Urothelium cell line (cell line): ENCODE measurements at places on chromosomes 4 and X.

DNA sequence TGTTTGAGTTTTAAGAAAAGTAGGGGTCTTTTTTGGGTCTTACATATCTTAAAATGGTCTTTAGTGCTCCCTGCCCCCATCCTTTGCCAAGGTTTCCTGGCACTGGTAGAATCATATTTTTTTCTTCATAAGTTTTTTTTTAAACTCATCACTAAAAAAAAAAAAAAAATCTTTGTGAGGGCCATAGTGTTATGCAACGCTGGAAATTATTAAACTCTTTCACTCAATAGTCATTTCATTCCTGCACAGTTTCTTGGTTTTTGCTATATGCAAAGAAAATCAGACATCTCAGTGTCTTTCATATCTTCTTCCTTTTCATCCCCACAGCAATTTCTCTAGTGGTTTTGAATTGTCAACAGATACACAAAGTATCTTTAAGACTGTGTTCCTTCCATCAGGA lies 95.6 kb downstream of the TMA16 start:
- DNase-seq, result no peak

DNA sequence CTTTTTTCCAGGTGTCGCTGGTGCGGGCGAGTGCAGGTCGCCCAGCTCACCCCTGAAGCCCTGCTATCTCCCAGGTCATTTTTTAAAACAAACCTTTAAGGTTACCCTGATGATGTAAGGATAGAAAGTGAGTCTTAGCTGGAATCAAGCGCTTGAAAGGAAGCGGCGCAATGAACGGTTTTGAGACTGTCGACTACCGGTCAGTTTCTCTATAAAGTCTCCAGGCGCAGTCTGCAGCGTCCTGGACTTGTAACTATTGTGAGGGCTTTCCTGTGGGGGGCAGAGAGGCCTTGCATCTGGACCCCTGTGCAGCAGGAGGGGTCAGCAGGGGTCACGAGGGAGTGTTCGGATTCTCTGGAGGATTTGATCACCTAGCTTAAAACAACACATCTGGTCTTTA lies 1.6 kb downstream of the KIT start:
- no peak for DNase-seq

GRCh38 chr4:151538963-151539362 lies 130.0 kb downstream of the FHIP1A start:
- no peak for DNase-seq

DNA sequence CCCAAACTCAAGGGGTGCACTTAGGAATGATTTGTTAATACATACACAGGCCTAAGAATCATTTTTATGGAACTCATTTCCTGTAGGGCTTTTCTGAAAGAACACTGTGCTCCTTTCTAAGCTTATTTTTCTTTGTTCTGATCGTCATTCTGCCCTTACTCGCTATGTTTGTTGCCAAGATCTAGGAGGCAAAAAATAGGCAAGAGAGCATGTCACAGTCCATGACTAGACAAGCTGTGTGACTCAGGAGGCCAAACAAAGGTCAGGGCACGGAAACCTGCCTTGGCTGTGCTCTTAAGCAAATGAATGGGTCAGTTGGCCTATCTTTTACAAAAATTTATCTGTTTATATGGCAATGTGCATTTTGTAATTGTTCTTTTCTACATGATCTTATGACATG lies 42.5 kb upstream of the C1GALT1C1 start:
- peak; percentile 4 for DNase-seq

DNA sequence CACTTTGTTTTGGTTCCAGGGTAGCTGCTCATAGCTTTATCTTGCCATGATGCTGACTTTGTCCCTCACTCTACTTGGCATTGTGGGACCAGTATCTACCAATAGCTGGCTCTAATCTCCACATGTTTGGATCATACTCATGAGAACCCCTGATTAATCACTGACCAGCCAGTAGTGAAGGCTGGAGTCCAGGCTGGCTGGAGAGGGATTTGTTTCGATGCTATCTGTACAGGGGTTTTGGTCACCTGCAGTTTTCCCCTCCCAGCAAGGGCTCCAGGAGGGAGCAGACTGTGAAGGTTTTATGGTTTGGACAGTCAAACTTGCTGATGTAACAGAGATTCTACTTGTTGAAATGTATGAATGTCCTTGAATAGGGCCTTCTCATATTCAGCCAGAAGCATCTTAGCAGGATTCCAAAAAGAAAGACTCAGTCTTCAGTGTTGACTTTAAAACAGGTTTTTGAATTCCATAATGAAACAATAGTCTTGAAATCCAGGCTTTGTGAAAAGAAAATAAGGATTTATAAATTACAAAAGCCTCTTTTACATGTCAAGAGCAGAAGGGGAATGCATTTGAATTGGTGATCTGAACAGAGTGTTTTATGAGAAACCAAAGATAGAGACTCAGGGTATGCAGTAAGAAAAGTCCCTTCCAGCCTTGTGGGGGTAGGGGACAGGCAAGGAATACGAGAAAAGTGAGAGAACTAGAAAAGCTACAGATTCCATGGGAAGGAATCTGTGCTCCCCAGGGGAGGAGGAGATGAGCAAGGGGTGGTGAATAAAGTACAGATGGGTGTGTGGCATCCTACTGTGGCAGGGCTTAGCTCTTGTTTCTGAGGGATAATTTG lies 103.1 kb upstream of the SHISA3 start:
- DNase-seq, result no peak

GRCh38 chr4:80767944-80768343 lies 262.6 kb upstream of the BMP3 start:
- no peak for DNase-seq

GRCh38 chr4:94139931-94140612 lies 67.6 kb upstream of the SMARCAD1 start:
- no peak for DNase-seq

DNA sequence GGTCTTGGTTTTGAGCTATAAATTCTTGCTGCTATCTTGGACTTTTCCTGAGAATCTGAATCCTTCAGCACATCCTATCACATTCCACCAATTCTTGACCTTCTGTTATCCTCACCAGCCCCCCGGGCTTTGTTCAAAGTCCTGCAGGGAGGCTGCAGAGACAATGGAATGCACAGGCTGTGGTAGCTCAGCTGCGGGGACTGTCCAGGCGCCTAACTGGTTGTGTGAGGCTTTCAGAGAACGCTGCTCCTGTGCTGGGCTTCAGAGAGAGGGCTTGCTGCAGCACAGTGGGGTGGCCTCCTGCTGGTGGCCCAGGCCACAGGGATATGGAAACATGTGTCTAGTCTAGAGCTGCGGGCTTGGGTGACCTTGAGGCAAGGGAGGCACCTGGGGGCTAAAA lies 196.3 kb upstream of the GATB start:
- no peak for DNase-seq

- DNase-seq, result no peak
These were observed 81.5 kb upstream of the PACRGL start for GRCh38 chr4:20618731-20619130.

GRCh38 chr4:1825326-1825725 lies 30.6 kb downstream of the LETM1 start:
- no peak for DNase-seq
